ENCODE measurements at places on chromosomes 1 and 21.
A peak's percentile ranks its signal among the peaks of the same experiment; 100 is the strongest.

DNA sequence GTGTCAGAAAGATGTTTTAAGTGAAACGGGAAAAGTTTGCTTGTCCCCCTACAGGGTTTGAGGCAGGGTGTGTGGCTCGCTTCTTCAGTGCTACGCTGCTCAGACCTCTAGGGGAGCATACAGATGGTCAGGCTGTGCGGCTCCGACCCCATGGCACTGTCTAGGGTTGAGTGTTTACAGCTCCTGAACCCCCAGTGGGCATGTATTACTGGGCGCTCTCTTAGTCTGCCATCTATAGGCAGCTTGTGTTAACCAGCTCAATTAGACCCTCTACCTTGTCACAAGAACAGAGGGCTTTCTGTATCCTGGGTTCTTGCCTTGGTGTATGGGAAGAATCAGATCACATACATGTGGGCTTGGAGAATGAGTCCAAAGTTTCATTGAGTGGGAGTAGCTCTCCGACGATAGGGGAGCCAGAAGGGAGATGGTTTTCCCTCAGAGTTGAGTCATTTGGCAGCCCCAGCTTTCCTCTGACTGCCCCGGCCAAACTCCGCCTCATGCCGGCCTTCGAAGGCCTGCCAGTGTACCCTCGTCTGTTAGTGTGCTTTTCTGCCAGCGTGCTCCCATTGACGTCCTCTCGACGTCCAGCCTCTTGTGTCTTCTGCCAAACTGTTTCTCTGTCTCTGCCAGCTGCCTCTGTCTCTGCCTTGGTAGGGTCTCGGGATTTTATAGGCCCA lies 38.6 kb upstream of the ADGRL4 start:
- no peak for DNase-seq

DNA sequence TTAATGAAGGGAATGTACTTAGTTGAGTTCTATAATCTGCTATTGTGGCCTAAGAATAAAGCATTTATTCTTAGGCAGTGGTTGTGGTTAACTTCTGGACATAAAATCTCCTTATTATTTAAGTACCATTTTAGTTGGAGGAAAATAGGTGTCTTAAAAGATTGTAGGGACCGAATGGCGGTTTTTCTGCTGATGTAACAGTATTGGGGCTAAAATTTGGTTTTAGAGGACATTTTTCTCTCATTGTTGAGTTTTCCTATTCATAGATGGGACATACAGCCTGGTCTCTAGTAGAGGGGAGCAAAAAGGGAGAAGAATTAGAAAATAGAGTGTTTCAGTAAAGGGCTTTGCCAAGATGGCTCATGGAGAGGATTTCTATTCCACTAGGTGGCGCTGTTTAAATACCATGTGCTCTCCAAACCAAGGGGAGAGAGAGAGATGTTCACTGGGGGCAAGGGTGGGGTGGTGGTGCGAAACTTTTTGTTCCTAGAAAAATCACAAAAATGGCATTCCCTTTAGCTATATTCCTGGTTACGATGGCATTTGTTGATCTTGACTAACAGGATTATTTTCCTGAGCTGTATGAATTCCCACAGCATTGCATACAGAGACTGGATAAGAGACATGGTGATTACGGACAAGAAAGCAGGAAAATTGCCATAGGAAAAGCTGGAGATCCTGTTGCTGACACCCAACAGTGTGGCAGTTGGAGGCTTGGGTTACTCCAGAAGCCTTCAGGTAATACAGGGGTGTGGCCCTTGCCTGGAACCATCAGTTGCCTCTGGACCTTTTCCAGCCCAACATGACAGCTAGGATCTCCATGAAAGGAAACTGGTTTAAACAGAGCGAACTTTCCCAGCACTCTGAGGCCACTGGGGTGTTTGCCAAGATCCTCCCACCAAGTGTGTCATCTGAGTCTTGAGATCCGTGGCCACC lies 18.2 kb upstream of the FCGR2A start:
- DNase-seq, result peak; percentile 32

GRCh38 chr1:193589597-193590040 lies 403.2 kb upstream of the B3GALT2 start:
- DNase-seq, result peak; percentile 81

DNA sequence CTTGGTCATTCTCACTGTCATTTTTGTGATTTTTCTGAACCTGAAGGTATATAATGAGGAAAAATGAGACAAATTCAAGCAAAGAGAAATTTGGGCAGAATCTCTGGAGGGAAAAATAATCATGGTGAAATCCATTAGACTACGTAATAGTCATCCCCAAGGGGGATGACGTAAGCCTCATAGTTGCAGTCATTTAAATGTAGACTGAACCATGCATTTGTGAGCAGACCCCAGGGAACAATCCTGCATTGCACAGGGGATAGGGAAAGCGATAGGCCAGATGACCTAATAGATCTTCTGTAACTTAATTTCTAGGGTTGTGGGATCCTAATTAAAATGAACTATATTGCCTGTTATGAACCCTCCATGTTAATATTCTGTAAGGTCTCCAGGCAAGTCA lies 167.4 kb upstream of the C1orf21 start:
- DNase-seq, result peak; percentile 18

DNA sequence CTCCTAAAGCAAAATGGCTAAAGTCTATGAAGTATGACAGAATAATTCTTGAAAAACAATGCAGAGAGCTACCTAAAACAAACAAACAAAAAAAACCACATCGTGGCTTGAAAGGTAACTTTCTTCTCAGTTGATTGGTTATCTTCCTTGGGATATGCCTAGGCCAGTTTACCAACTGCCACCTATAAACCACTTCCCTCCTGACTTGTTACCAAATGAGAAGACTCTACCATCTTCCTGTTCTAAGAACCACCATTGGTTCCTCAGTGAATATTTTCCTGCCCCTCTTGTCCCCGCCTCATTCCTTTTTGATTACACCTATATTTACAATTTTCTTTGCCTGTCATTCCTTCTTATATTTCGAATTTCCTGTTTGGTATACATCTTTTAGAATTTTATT lies 336.6 kb downstream of the SIPA1L2 start:
- no peak for DNase-seq

DNA sequence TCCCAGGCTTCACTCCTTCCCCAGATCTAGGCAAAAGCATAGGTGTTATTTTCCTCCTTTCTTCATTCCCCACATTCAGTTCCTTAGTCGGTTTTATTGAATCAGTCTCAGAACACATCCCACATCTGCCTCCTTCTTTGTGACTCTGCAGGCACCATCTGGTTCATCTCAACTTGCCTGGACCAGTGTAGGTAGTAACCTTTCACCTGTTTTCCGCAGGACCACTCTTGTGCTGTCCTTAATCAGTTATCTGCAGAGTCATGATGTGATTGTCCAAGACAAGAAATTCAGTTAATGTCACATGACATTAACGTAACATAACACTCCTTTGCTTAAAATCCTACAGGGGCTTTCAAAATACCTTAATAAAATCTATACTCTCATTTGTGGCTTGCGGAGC lies 174.6 kb downstream of the CHRM3 start:
- no peak for DNase-seq

- DNase-seq, result peak; percentile 59
Observed at GRCh38 chr1:193408782-193409293, 222.4 kb upstream of the B3GALT2 start.

GRCh38 chr1:109906160-109906838 lies 4.3 kb upstream of the CSF1 start:
- no peak for DNase-seq

GRCh38 chr1:116807394-116808199 lies 53.4 kb downstream of the CD2 start:
- DNase-seq, result no peak

GRCh38 chr1:66890621-66891020 lies 34.0 kb downstream of the DNAI4 start:
- peak; percentile 31 for DNase-seq

GRCh38 chr1:245671966-245672767 lies 517.4 kb downstream of the KIF26B start:
- no peak for DNase-seq

DNA sequence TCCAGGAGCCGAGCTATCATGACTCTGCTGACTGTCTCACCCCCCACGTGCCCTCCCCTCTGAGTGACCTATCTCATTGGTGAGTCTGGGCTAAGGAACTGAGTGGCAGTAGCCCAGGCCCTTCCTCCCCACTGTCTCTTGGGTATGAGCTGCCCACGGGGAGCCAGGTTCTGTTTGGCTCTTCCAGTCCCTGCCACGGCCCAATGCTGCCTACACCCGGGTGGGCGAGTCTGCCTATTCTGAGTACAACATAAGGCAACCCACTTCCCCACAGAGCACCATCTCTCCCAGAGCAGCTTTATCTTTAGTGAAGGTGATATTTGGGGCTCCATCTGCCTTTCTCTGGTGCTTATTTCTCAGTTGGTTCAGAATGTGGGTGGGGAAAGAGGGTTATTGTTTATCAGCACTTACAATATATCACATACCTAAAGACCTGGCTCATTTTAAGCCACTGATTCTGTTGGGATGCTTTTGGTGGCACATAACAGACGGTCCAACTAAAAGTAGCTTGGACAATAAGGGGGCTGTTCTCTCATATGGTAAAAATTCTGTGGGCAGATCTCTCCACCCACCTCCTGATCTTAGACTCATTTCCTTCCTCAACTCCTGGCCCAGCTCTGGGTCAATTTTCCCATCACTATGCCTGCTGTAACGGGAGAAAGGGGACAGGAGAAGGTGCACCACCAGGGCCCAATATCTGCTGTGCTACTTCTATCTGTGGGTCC lies 27.7 kb upstream of the VWA5B1 start:
- no peak for DNase-seq

DNA sequence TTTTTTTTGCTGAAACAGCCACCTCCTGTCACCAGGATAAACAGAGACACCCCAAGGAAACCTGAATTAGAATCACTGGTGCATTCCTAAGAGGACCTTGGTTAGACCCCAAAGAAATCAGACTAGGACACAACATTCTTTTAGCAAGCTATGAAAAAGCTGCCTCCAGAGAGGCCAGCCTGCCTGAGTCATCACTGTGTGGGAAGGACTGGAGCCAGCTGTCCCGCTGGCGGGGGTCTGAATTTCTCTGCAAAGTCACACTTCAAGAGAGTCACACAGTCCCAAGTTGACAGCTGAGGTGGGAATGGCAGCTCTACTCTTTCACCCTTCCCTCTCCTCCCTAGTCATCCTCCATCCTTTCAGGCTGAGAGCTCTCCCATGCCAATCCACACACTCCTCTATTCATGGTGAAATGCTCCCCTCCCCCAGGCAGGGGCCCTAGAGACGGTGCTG lies 405.0 kb upstream of the POU3F1 start:
- DNase-seq, result no peak

GRCh38 chr1:246506367-246506673 lies 759 bp downstream of the SMYD3 start:
- DNase-seq, result peak; percentile 1

DNA sequence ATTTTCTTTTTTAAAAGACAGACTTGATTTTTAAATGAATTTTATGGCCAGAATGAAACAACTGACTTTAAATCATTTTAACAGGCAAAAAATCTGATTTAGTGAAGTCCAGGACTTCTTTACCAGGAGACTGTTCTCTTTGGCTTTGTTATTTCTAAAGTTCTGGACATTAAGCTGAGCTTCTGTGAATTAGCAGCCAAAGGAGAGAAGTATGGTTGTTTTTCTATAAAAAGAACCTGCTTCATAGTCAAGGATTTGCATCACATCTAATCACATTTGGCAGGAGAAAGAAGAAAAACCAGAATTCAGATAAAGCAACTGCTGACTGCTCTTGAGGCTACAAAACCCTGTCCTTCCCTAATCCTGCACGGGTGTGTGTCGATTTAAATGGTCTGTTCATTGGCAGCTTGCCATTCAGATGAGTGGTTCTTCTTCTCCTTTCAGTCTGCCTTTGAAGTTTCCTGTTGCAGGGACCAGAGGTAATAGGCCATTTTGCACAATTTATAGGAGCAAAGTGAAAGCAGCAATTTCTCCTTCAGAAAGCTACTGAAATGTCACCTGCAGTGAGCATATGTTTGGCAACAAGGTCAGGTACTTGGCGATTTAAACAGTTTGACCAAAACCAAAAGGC lies 215.4 kb downstream of the OLFM3 start:
- DNase-seq, result no peak

DNA sequence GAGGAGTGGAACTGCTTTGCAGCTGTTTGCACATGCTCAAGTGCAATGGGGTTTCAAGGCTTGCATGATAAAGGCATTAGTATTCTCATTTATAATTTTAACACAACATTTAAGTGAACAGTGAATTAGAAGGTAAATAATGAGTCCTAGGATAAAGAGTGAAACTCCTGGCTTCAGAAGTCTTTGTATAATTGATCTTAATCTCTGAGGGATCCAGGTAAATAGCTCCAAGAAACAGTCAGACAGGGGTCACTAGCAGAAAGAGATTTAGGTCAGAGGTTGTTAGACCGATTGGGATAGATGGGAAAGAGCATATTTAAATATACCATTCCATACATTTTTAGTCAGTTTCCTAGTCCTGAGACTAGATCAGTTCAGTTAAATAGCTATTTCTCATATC lies 14.1 kb upstream of the THEM4 start:
- no peak for DNase-seq

DNA sequence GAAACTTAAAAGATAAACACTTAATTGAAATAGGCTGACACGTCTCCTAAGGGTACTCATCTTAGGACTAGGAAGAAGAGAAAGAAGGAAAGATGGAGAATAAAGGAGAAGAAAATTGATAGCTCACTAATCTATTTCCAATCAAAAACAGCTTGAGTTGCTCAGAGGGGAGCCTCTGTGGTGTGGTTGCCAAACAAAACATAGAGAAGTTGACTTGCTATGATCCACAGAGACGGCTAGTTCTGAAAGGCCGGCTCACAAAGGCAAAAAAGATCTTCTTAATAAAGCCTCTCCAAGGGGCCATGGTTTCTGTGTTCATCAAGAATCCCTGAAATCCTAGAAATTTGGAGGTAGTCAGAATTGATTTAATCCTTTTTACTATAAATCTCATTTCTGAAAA lies 644.1 kb downstream of the LMO4 start:
- no peak for DNase-seq
